ENCODE measurements at places on chromosomes 7 and 10.

- peak; percentile 6 for DNase-seq
Measured at GRCh38 chr10:13349463-13350274, 1.6 kb upstream of the SEPHS1 start.

DNA sequence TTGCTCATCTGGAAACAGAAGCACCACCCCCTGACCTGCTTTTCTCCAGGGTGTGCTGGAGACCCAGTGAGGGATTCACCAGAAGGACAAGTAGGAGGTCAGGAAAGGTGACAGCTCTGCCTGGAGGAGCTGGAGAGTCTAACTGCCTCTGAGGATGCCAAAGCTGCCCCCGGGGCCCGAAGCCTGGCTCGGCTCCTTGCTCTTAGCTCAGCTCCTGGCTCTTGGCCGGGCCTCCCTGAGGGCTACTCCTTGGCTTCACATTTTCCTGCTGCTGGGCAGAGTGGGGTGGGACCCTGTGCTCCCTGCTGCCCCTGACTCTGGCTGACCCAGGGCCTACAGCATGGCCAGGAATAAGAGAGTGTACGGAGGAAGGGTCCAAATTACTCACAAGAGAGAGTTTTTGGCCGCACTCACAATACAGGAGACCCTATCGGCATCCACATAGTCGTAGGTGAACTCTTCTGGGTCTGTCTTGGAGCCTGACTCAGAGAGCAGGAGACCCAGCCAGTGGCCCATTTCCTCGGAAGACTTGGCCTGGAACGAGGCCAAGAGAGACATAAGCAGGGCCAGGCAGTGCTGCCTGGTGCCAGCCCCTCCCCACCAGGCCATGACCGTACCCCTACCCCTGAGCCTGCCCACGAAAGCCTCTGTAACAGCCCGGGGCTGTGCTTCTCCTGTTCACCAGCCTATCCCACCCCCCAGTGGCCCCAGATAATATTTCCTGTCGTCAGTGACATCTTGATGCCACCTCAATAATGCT lies 63.1 kb downstream of the VWA2 start:
- DNase-seq, result no peak

DNA sequence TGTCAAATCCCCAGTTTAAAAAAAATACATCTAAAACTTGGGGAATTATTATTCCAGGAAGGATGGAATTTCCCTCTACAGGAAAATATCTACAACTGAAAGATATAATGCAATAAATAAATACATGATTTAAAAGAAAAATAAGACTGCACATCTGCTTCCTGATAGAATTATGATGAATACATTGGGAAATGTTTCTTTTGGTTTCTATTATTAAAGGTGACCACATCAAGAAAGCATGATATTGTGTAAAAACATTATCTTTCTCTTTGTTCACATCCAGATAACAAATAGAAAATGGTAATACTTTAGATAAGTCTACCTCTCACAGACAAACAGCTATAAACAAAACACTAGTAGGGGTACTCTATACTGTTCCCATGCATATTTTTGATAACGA lies 19.2 kb downstream of the SEMA3D start:
- DNase-seq, result no peak

GRCh38 chr10:11886851-11887250 lies 63.7 kb downstream of the PROSER2 start:
- DNase-seq, result no peak

DNA sequence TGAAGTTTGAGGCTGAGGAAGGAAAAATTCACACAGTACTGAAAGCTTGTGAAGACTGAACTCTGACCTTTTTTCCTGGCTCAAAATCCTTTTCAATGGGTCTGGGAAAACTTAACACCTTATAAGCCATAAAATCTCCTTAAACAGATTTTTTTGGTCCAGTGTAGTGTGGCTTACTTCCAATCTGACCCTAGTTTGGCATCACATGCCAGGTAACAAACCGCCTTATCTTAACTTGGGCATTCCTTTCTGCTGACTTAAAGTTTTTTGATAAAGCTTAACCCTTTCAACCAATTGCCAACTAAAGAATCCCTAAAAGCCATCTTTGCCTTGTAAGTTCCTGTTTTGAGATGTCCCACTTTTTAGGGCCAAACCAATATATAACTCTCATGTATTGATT lies 13.2 kb upstream of the ITPRID1 start:
- no peak for DNase-seq

GRCh38 chr7:107827501-107827900 lies 24.5 kb upstream of the SLC26A3 start:
- no peak for DNase-seq

DNA sequence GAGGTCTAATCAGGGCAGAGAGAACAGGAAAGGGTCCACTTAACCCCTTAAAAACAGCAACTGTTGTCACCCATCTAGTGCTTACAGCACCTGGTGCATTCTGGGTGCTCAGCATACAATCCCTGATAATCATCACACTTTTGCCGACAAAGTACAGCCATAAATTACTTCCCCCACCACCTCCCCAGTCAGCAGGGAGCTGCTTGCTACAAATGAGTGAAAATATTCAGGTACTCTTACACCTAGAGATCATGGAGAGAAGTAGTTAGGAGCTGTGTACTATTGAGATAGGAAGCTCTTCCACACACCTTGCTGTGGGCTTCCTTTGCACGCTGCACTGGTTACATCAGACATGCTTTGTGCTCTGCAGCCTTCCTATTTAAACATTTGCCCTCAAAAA lies 723.5 kb upstream of the GALNT17 start:
- DNase-seq, result no peak

DNA sequence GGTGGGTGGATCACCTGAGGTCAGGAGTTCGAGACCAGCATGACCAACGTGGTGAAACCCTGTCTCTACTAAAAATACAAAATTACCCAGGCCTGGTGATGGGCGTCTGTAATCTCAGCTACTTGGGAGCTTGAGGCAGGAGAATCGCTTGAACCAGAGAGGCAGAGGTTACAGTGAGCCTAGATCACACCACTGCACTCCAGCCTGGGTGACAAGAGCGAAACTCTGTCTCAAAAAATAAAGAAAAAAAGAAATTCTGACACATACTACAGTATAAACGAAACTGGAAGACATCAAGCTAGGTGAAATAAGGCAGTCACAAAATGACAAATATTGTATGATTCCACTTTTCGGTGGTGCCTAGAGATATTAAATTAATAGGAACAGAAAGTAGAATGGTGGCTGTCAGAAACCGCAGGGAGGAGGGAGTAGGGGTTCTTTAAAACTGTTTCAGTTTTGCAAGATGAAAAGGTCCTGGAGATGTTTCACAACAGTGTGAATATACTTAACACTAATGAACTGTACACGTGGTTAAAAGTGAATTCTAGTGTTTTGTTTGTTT lies 23.2 kb downstream of the PILRA start:
- DNase-seq, result no peak

DNA sequence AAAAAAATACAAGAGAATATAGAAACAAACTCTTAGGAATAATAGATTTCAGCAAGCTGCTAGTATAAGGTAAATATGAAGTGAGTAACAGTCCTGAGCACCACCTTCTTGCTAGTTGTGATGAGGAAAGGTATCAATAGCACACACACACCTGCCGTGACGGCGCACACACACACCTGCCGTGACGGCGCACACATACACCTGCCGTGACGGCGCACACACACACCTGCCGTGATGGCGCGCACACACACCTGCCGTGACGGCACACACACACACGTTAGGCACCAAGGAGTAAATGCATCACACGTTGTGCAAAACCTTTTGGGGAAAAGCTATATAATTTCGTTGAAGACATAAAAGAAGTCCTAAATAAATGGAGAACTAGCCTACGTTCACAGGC lies 4.7 kb upstream of the JAKMIP3 start:
- no peak for DNase-seq

DNA sequence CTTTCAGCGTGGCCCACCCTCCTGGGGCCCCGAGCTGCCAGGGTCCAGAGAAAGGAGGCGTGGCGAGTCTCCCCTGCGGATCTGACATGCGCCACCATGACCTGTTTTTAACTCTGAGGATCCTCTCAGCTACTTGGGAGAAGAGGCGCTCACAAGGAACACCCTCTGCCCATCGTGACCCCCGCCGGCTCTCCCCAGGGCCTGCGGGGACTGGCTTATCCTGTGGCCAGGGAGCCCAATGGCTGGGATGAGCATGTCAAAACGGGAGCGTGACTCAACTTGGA lies 93.7 kb downstream of the EBF3 start:
- DNase-seq, result no peak

- DNase-seq, result no peak
Measured at GRCh38 chr7:93226310-93226709, at the start of gene HEPACAM2. HEPACAM2 (minus strand) TSS chr7:93226469.

DNA sequence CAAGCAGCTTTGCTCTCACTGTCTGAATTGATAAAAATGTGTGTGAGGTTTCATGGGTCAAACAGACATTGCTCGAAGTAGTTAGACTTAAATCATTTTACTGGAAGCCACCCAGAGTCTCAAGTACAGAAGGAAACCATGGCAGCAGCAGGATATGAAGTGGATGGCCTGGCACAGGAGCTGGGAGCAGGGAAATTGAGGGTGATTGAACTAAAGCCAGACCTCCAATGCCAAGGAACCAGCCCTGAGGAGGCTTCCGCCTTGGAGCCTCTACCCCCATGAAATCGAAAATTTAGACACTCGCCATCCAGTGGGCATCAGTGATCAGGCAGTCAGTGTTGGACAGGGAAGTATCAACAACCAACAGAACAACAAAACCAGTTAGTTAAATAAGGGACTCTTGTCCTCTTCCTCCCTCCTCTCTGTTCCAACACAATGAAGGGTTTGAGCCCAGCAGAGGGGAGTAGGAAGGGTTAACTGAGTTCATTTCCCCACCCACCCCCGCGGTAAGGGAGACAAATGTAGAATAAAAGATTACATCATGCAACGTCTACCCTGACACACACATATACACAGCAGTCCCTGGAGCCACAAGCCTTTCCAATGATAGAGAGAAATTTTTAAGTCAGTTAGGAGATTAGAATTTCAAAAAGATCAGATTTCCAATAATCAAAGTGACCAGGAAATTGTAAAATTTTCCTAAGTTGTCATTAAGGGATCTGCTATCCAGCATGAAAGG lies 156.3 kb downstream of the SLC16A9 start:
- no peak for DNase-seq

DNA sequence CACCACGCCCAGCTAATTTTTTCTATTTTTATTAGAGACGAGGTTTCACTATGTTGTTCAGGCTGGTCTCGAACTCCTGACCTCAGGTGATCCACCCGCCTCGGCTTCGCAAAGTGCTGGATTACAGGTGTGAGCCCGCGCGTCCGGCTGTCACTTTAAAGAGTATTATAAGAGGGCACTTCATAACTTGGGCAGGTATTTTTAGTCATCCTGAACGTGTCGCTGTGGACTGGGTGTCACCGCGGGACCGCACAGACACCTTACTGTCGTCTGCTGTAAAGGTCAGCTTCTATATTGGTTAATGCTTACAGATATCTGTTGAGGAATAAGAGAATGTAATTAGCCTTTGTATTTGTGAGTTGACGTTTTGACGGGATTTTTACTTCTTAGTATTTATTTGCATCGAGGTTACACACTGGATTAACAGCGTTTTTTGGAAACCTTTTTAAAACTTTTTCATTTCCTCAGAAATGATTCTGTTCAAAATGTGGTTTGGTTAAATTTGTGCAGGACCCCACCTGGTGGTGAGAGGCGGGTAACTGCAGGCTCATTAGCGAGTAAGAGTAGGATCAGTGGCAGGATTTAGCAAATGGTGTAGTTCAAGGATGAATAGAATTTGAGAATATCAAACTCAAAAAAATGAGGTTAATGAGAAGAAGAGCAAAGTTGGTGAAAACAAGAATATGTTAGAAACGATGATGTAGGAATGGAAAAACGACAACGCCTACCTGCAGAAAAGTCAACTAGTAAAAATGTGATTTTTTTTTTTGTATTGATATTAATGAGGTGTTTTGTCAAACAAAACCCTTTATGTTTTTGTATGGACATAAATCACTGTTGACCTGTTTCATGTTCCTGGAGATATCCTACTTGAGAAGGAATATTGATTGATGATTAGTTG lies 3.2 kb downstream of the DNAJB6 start:
- peak; percentile 19 for DNase-seq

GRCh38 chr10:43258562-43259212 lies 8.2 kb downstream of the RASGEF1A start:
- DNase-seq, result no peak

- no peak for DNase-seq
Measured at GRCh38 chr10:98382691-98383101, 32.3 kb downstream of the PYROXD2 start.

GRCh38 chr7:22842973-22843372 lies 20.3 kb upstream of the TOMM7 start:
- DNase-seq, result no peak

DNA sequence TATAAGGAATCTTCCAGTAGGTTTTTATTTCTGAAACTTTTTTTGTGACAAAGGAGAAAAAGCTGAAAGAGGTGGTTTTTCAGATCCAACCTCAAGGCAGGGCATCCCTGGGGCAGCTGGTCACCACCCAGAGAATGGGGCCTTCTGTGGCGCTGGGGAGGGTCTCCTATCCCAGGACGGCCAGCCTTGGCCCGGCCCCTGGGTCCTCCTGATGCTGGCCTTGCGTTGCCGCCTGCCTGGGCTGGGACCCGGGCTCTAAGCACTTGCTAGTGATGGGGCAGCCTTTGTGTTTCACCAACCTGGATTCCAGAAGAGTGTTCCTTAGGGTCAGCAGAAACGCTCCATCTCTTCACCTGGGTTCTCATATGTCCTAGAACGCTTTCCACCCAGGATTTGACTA lies 16.3 kb downstream of the SHH start:
- DNase-seq, result no peak

DNA sequence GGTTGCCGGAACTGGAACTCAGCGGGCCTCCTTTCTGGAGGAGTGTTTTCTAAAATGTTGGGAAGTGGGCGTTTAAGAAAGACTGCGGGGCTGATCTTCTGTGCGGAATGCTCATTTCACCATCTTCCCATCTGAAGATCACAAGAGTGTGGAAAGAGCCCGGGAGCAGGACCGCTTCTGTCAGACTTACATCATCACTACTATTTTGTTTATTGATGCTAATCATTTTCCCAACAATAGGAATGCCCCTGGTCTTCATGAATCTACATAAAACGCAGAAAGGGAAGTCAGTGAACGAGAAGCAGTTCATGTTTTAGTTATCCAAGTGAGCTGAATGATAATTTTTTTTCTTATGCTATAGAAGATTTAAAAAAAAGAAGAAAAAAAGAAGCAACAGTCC lies 447.8 kb upstream of the MKI67 start:
- no peak for DNase-seq

DNA sequence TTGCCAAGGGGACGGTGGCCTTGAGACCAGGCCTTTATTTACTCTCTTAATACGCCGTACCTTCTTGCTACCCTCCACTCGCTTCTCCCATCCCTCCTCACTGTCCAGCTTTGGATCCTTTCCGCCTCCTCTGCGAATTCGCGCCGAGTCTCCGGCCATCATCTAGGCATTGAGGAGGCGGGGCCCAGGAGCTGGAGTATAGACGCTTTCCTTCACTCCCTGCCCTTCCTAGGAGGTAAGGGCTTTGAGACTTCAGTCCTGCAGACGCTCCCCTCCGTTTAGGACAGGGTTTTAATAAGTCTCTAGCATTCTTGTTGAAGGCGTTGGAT lies 538 bp downstream of the TFAM start:
- no peak for DNase-seq
